ENCODE measurements at places on chromosomes 3 and 15.

GRCh38 chr3:172946061-172946460, 195.0 kb downstream of the SPATA16 start:
- DNase-seq, result no peak

GRCh38 chr15:86756688-86757087, 677.0 kb downstream of the AGBL1 start:
- no peak for DNase-seq

DNA sequence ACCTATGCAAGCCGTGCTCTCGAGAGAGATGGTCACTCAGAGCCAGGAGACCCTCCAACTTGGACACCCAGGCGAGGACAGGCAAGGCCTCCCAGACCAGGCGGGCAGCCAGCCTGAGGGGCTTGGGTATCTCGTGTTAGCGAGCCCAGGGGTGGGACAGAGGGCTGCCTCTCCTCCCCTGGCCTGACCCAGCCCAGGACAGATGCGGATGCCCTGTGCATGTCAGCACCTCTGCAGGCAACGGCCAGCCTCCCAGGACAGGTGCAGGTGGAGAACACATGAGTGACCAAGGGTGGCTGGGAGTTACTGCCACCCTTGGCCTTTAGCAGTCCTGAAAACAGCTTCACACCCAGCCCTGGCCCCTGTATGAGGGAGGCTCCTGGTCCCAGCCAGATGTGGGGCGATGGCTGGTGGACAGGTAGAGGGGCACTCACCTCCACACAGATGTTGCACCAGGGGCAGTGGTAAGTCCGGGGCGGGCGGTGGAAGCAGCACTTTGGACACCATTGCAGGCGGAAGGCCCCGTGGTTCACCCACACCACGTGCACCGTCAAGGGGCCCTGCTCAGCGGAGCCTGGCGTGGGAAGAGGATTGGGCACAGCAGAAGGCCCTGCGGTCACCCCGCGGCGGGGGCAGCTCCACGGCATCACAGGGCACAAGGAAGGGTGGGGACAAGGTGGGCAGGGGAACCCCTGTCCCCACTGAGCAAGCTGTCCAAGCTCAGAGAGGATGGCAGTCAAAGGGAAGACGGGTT, 2.1 kb downstream of the ZDHHC19 start:
- no peak for DNase-seq

DNA sequence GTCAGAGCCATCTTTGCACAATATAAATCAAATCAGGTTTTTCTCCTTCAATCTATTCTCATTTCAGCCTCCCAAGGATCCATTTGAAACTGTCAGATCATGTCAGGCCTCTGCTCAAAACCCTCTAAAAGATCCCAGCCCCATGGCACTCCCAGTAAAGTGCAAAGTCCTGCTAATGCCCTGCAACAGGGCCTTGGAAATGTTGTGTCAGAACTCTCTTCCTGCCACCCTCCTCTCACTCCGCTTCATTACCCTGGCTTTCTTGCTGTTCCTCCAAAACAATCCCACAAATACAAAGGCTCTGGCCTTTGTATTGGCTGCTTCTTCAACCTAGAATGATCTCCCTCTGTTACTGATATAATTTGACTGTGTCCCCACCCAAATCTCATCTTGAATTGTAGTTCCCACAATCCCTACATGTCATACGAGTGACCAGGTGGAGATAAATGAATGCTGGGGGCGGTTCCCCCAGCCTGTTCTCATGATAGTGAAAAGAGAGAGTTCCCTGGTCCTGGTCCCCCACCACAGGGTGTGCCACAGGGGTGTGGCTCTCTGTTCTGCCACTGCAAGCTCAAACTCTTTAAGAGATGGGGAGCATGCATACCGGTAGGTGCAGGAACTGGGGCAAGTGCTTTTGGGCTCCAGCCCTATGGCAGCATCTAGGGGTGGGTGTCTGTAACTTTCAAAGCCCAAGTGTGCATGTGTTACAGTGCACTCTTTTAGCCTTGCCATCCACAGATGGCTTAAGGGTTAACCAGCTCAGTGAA, 22.9 kb upstream of the TRA2B start:
- no peak for DNase-seq

DNA sequence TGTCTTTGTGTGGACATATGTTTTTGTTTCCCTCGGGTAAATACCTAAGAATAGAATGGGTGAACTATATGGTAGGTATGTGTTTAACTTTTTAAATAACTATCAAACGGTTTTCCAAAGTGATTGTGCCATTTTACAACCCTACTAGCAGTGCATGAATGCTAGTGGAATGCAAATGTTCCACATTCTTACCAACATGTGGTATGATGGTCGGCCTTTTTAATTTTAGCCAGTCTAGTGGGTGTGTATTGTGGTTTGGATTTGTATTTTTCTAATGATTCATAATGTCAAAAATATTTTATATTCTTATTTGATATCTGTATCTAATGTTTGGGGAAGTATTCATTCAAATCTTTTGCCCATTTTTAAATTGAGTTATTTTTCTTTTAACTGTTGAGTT, 68.2 kb upstream of the SMAD3 start:
- no peak for DNase-seq

DNA sequence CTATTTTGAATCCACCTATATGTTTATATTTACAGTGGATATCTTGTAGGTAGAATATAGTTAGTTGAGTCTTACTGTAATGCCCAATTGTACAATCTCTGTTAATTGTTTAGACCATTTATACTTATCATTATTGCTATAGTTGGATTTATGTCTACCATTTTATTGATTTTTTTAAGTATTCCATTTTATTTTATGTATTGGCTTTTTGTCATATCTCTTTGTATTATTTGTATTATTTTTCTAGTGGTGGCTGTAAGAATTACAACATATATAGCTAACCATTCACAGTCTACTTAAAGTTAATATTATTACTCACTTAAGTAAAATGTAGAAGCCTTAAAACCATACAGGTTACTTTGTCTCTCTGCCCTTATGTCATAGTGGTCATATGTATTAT, 46.1 kb downstream of the SLC2A2 start:
- DNase-seq, result no peak

GRCh38 chr3:157493627-157494550, 9.3 kb downstream of the VEPH1 start:
- peak; percentile 47 for DNase-seq

DNA sequence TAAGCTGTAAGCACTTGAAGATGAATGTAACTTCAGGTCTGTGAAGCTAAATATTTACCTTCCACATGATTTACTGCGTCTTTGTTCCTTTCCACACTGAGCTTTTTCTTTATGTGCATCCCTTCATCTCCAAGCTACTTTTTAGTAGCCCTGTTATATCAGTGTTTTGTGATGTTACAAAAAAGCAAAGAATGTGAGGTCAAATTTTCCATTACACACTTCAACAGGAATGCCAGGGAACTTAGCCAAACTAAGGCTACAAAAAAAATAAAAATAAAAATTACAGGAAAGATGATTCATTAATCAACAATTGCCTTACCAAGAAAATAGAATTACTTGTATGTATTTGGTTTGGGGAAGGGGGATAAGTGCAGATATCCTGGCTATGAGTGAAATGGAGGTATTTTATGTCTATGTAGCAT, 73.0 kb downstream of the FILIP1L start:
- DNase-seq, result no peak

DNA sequence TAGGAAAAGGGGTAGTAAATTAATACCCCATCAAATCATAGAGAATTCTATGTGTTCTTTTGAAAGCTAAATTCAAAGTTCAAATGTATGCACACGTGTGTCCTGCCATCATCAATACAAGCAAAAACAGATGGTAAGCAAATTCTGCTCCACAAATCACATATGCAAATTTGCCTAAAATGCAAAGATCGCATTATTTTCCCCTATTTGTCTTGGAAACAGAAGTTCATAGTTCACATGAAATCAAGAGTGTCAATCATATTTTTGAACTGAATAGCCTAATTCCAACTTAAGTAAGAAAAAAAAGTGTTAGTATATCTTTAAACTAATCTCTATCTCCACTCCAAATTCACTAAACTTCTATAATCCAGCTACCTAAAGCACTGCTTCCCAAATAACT, 8.5 kb downstream of the ADAM10 start:
- peak; percentile 28 for DNase-seq

DNA sequence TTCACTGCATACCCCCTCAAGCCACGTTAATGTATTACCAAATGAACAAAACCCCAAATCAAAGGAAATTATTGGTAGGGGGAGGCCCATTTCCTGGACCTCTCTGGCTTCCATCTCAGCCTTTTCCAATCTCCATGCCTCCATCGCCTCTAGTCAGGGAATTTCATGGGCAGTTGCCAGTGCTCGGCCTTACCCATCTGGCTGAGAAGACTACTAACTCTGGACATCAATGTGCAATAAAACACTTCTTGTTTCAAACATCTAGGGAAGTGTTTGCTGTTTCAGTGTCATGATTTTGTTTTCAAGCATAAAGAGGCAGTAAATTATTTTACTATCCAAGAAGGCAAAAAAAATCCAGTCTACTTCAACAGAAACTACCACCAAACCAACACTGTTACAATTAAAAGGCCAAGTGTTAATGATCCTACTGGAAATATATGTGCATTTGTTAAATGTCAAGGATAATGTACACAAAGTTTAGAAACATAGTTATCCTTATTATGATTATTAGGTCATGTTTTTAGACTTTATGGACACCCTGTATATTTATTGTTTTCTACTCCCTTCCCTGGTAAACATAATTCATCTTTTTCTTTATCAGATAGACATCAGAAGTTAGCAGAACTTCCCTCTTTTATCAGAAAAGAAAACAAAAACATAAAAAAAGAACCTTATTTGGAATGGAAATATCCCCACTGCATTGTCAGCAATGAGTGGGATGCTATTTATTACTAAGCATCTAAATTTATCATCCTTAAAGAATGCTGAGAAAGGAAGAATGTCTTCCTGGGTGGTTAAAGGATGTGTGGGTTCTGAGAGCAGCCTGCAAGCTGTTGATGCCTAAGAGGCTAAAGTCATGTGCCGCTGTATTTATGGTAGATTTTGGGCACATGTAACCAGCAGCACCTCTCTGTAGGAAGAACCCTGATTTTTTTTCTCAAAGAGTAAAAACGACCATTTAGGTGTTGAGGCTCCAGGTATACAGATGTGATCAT, 15.2 kb downstream of the LDHAL6B start:
- peak; percentile 48 for DNase-seq

DNA sequence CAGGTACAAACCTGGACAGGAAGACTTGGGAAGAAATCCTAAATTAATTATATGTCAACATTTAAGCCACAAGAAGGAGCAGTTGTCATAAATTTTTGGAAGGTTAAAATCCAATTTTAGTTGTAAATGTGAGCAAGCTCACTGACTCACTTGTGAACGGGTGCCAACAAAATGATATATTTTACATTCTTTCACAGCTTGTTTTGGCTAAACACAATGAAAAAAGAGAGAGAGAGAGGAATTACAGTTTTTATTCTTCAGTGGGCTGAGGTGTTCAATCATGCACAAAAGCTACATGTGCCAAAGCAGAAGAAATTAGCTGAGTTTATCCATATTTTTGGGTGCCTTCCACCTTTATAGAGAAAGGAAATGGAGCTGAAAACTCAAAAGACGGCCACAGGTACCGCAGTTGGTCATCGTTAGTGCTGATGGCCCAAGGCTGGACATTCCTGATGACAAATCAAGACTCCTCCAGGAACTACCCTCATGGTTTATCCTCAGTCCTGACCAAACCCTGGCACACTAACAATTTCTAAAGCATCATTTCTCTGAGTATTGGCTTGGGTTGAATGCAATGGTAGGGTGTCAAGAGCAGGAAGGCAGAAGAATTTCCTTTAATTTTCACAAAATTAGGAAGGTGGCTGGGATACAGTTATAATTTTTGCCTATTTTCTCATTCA, 37.6 kb upstream of the WNT5A start:
- no peak for DNase-seq

GRCh38 chr3:177565981-177566380, 368.7 kb upstream of the TBL1XR1 start:
- DNase-seq, result no peak

DNA sequence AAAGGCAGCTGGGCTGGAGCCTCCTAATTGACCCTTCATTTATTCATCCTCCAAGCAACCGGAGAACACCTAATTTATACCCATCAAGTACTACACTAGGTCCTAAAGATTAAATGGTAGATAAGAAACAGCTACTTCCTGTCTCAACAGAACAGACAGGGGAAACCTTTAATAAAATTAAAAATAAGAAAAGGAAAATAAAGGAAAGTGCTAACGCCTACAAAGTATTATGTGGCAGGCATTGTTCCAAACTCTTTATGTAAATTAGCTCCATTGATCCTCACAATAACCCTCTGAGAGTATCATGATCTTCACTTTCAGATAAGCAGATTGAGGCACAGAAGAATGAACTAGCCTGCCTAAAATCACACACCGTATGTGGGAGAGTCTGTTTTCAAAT, 139.5 kb downstream of the CNTN6 start:
- DNase-seq, result no peak

- DNase-seq, result no peak
Measured at GRCh38 chr3:38281895-38282686, at the start of gene SLC22A14. SLC22A14 (plus strand) TSS chr3:38282294; CDS start chr3:38306027, 23,733 bp downstream.

- peak; percentile 70 for DNase-seq
Measured at GRCh38 chr3:187000711-187001151, 70.4 kb downstream of the ST6GAL1 start.

DNA sequence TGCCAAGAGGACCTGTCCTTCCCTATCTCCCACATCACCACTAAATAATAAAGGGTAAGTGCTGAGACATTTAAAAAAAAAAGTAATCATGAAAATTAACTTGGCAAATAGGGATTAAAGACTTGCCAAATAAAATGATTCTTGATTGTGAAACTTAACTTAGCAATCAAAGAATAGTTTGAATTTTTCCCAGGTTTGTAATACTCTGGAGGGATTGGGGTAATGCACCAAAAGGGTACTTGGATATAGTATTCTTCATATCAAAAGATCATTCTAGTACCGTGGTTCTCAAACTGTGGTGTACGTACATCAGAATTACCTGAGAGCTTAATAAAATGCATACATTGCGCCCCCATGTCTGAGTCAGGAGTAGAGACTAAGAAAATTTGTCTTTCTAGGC, 28.5 kb downstream of the CALML4 start:
- no peak for DNase-seq

GRCh38 chr3:43132870-43133636, 27.2 kb upstream of the POMGNT2 start:
- DNase-seq, result no peak

DNA sequence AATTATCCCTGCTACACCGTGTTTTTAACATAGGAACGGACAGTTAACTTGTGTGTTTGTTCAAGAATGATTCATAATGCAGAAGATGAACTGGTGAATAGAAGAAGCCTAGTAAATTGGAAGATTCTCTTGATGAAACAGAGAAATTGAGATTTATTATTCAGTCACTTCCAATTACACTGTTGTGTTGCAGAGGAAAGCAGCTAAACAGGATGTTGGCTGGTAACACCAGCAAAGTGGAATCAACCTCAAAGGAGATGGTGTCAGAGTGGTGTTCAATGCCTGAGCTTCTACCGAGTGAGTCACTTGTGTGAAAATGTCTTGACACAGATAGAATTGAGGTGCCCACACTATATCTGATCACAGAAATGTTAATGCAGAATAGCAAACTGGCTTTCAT, 399.6 kb downstream of the LPP start:
- no peak for DNase-seq

GRCh38 chr3:120302361-120302760, 17.3 kb upstream of the GPR156 start:
- no peak for DNase-seq

- DNase-seq, result no peak
Measured at GRCh38 chr3:154081305-154081704, 39.9 kb upstream of the ARHGEF26 start.

GRCh38 chr15:83219026-83219425, 11.4 kb upstream of the HDGFL3 start:
- no peak for DNase-seq

- peak; percentile 10 for DNase-seq
Measured at GRCh38 chr3:183085634-183086390, 13.5 kb downstream of the MCCC1 start.
